ENCODE measurements at places on chromosomes 6 and 20. TPM values are rescaled to one million over a fixed set of nuclear protein-coding genes. Genes with fewer than 3 reads are reported as not detected.

Gene TDP2
- 38.4 TPM for polyA plus RNA-seq

Gene SLC35D3
- not detected for polyA plus RNA-seq

Gene STX11
- 14.4 TPM for polyA plus RNA-seq

- H3K27ac ChIP-seq = peak overlapping the region; percentile 82
- no peaks in the 10 kb centered on the region for H3K4me1 ChIP-seq
- peak overlapping the region; percentile 45 for H3K4me3 ChIP-seq
- H3K36me3 ChIP-seq = no peaks in the 10 kb centered on the region
These were observed 170.4 kb downstream of the PHF3 start for GRCh38 chr6:63805808-63806572.

DNA sequence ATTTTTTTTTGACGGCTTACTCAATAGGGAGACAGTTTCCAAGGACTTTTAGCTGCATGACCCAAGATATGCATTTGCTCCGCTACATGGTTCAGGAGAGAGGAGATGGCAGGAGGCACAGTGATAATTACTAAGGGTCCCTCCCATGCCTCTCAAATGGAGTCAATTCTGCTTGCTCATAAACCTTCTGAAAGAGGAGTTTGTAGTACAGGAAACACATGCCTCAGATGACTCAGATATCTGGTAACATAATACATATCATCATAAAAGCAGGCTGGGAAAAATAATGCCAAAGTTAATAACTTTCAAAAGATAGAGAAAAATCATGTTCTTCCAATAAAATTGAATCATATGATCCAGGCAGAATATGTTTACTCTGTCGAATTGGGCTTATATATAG is 97.6 kb upstream of the DEFB112 start:
- H3K4me1 ChIP-seq = no peaks in the 10 kb centered on the region
- no peak for DNase-seq
- H3K27ac ChIP-seq = no peak overlapping the region
- H3K27me3 ChIP-seq = no peaks in the 10 kb centered on the region
- H3K4me3 ChIP-seq = no peak overlapping the region

DNA sequence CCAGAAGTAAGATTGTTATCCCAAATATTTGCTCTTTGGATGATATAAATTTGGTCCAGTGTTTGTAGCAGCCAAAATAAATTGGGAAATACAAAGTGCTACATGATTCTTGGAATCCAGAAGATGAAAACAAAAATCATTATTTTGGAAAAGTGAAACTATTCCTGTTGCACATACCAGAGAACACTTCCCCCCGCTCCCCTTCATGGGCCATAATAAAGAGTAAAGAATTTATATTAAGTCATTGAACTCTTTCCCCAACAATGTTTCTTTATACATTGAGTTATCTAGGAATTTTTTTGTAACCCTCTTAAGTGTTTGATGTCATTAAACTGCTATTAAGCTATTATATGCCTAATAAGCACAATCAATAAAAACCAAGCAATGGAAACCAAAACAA is 490.4 kb upstream of the HS3ST5 start:
- no peak overlapping the region for H3K27ac ChIP-seq
- no peaks in the 10 kb centered on the region for H3K27me3 ChIP-seq

GRCh38 chr6:118280210-118280609 is 267.9 kb upstream of the PLN start:
- H3K27me3 ChIP-seq = no peaks in the 10 kb centered on the region
- no peak overlapping the region for H3K4me3 ChIP-seq
- no peaks in the 10 kb centered on the region for H3K4me1 ChIP-seq
- H3K36me3 ChIP-seq = no peaks in the 10 kb centered on the region
- DNase-seq = no peak

All from spleen (tissue), 13 donors.